ENCODE measurements at places on chromosomes 3 and 15.
A peak's percentile ranks its signal among the peaks of the same experiment; 100 is the strongest.

DNA sequence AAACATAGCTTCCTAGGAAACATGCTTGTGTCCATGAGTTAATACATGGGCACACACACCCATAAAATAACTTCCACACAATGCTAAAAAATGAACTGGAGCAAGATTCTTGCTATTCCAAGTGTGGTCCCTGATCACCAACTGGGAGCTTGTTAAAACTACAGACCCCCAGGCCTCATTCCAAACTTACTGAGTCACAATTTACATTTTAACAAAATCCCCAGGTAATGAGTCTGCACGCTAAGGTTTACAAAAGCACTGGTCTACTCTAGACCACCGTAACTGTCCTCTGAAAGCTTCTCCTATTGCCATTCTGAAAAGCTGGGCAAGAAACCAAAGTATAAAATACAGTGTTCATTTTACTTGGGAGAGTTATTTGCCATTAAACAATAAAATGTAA lies 45.4 kb downstream of the IGF2BP2 start:
- no peak for DNase-seq

DNA sequence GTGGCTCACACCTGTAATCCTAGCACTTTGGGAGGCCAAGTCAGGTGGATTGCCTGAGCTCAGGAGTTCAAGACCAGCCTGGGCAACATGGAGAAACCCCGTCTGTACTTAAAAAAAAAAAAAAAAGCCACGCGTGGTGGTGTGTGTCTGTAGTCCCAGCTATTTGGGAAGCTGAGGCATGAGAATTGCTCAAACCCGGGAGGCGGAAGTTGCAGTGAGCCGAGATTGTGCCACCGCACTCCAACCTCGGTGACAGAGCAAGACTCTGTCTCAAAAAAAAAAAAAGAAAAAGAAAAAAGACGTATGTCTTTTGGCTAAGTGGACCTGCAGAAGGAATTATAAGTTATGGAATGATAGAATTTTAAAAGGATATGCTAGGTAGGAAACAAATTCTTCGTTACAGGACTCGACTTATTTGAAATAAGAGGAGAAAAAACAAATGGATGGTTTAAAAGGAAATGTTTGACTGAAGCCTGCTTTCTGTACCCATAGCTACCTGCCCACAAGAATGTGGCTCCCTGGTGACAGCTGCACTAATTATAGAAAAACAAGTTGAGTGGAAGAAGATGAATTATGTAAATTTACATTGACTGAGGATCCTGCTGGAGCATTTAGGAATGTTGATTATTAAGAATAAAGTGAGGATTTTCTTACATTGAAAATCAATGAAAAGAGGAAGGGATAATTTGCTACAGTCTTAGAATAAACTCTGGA lies 36.0 kb upstream of the SKIL start:
- DNase-seq = no peak

DNA sequence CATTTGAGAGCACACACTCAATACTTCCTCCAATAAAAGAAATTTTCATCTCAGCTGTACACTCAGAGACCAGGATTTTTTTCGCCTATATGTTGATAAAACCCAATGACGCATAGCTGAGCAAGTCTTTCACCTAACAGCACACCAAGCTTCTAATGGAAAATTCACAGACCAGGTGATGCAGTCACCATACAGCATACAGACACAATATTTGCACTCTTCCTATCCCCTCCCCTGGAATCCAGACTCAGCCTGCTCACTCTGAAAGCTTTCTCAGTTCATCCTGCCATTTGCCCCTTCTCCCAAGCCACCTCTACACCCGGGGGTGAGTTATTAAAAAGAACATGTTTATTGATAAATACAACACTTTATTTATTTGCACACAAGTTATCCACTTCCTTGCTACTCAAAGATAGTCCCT lies 1.7 kb downstream of the TBC1D5 start:
- DNase-seq = peak; percentile 25

DNA sequence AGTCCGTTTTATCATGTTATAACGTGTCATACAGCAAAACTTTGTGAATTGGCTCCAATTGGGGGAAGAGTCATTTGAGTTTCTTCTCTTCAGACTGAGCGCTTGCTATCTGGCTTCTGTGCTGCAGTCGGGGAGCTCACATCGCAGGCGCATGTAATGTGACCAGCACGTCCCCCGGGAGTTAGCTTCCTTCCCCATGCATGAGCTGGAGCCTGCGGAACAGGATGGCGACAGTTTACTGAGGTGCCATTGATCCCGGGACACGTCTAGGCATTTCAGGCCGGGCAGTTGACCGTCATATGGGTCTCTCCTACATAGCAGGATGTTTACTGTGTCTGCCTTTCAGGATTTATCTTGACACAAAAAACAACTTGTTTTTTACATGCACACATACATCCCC lies 44.8 kb downstream of the CMTM8 start:
- no peak for DNase-seq

DNA sequence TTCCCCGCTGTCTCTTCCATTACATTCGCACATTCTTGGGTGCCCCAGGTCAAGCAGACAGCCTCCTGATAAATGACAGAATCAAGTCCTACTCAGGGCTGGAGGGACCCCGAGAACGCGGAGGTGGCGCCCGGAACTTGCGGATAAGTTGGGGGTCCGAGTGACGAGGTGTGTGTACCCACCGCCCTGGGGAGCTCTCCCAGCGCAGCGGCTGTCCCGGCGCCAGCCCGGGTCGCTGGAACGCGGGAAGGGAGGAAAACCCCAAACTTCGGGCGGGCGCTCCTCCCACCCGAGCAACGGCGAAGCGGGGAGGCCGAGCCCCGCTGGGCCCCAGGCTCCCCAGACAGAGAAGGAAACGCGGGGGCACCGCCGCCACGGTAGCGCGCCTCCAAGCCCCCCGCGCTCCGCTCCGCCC lies 550 bp downstream of the CLN6 start:
- no peak for DNase-seq

- no peak for DNase-seq
Measured at GRCh38 chr15:25089577-25089976, 134.8 kb downstream of the SNRPN start.

DNA sequence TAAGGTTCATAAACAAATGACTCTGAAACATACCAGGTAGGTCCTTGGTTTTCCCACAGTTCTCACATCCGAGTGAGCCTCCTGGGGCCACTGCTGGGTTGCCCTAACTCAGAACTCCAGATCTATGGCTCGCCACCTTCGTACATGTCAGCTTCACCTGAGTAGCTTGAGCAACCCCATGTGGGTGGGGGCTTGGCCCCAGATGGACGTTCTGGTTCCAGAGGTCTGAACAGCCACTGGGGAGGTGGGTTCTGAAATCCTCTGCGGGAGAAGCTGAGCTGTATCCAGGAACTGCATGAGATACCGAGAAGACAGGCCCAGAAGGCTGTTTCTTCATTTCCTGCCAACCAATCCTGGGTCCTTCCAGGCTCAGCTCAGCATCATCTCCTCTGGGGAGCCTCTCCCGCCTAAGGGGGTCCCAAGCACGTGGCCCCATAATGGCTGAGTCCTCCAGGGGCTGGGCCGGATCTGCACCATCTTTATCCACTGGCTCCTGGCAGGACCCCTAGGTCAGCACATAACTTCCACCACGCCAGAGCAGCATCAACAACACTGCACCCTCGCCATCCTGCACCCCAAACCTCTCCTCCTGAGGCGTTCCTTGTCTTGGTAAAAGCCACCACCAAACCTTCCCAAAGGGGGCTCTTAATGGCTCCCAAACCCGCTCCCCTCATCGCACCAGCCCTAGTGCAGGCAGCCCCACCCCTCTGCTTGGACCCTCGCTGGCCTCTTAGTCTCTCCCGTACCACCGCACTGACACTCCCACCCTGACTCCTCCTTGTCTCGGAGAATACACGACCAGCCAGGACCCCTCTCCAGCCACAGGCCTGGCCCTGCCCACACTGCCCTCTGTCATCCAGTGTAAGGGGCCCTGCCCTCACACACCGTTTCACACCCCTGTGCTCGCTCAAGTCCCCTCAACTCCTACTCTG lies 39.8 kb downstream of the PCSK6 start:
- DNase-seq = no peak

GRCh38 chr3:98778383-98778782 lies 15.2 kb downstream of the ST3GAL6 start:
- no peak for DNase-seq

GRCh38 chr3:177551431-177551836 lies 354.2 kb upstream of the TBL1XR1 start:
- no peak for DNase-seq

- no peak for DNase-seq
Measured at GRCh38 chr3:127491323-127491722, 99.2 kb downstream of the TPRA1 start.

GRCh38 chr3:196813903-196814302 lies 53.8 kb upstream of the SENP5 start:
- DNase-seq = no peak

DNA sequence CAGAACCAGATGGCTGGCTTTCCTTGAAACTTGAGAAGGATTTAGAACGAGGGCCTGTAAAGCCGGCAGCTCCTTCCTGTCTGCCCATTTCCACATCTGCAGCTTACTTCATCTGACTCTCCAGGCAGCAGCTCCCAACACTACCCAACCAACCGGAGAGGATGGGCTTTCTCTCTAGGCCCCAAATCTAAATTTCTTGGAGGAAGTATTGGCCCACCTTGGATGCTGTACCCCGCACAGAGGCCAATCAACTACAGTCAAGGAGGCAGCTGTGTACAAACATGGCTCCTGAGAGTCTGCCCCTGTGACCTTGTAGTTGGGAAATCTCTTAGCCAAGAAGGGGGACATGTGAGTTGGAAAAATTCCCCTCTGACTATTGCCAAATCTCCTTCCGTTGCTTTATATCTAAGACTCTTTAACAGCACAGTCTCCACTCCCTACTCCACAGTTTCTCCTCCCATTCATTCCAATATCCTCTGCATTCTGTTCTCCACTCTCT lies 8.0 kb upstream of the ACAP2 start:
- peak; percentile 97 for DNase-seq

- no peak for DNase-seq
Measured at GRCh38 chr3:13532631-13533030, 16.3 kb upstream of the FBLN2 start.

DNA sequence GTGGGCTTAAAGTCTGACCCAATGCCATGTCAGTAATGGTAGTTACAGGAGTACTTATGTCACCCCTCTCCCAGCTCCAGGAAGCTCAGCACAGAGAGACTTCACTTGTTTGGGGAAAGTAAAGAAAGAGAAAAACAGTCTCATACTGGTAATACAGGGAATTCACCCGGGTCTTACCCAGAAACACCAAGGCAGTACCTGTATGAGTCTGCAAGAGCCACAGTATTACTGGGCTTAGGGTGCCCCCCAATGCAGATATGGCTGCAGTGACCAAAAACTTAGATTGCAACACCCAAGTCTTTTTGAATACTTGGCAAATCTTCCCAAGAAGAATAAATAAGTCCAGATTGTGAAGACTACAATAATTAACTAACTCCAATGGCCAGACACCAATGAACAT lies 622.1 kb downstream of the IGSF11 start:
- DNase-seq = no peak

GRCh38 chr15:65077981-65078352 lies 1.4 kb downstream of the KBTBD13 start:
- DNase-seq = peak; percentile 27

GRCh38 chr3:141875893-141876380 lies 506 bp upstream of the ATP1B3 start:
- DNase-seq = peak; percentile 77

DNA sequence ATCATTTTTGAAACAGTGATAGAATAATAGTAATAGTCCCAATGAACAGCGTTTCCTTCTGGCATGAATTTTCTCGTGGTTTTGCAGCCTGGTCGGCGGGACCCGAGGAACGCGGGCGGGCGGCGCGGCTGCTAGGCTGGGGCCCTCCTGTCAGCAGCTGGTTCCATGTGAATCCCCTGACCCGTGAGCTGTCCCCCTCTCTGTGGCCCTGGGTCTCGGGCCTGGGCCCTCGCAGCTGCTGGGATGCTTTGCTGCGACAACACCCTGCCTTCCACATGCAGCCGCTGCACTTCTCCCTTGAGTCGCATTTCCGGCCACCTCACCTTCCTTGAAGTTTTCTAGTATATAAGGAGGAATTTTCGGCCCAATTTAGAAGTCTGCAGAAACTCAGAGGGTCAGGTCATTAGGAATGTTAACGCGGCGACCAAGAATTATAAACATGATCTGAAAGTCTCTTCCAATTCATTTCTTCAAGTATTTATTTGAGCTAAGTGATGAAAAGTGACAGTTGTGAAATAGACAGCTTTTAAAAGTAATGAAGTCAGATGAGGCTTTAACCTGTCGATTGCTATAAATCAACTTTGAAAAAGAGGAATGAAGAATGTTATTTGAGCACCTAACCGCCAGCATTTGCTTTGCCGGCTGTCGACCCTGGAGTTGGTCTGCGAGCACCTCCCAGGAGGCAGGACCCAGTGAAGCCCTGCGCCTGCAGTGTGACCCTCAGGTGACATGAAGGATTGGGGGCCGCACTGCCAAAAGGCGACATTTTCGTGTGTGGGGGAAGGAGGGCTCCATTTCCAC lies 27.7 kb downstream of the NR2F2 start:
- no peak for DNase-seq

- no peak for DNase-seq
Measured at GRCh38 chr3:24367216-24367615, 127.4 kb downstream of the THRB start.

- no peak for DNase-seq
Measured at GRCh38 chr3:182967218-182968204, 12.8 kb downstream of the DCUN1D1 start.

DNA sequence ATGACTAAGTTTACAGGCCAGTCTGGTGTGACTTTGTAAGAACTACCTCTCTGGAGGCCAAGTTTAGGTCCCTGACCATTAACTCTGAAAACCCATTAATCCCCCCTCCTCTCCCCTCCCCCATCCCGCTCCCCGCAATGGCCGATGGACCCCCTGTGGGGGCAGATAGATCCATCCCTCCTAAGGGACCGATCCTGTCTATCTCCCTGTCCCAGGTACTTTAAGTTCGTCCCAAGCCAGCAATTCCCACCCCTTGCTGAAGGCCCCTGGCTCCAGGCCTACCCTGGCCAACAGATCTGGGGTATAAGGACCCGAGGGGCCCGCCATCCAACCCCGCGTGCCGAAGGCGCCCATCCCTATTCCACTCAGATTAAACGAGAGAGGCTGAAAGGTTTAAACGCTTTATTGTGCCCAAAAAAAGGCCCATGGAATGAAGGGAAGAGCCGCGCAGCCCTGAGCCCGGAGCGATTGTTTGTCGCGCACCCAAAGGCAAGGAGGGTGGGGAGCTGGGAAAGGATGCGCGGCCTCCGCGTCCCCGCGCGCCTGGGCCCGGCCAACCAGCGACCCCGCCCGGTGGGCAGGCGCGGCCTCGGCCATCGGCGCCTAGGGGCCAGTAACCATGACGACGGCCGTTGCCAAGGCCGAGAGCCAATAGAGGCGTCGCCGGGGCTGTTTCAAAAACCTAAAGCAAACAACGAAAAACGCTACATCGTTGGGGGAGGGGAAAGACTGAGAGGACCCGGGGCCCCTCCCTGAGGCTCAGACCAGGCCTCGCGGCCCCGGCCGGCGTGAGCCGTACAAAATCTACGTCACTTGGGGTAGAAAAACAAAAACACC lies 35.9 kb downstream of the HMCES start:
- DNase-seq = peak; percentile 95
